GM12864 (cell line): ENCODE measurements at places on chromosomes 5 and 9.

- no peak for DNase-seq
Measured at GRCh38 chr5:133969654-133970324, 1.4 kb upstream of the C5orf15 start.

- DNase-seq: no peak
Measured at GRCh38 chr9:112642126-112642525, 75.8 kb downstream of the INIP start.

DNA sequence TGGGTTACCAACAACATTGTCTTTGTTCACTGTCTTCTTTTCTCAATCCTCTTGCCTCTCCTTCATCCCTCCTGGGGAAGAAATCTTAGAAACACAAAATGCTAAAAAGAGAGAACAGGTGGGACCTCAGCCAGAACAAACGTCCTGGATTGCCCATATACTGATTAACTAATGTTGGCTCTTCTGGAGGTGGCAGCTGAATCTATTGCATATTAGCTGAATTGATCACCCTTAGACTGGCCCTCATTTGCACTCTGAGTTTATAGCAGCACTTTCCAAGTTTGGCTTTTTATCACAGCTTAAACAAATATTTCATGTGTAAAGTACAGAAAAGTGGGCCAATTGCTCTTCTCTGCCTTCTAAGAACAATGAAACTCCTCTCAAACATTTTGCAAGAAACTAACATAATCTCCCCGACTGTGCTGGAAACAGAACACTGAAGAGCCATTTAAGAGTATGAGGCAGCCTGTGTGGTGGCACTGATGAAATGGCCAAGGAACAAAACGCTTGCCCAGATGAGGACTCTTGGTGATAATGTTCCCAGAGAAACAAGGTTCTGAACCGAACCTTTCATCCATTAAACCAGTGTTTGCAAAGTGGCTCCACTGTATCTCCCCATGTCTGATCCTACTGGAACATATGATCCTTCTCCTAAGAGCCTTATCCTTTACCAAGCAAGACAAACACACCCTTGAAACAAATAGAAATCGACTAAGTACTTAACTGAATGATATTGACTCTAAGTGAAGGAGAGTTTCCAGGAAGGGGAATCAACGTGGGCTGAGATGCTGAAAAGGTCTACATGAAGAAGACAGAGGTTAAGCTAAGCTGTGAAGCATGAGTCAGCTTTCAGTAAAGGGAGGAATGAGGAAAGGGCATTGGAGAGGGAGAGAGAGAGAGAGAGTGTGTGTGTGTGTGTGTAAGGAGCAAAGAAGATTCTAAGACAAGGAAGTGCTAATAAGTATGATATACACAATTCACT lies 83.2 kb upstream of the LIFR start:
- no peak for DNase-seq

- no peak for DNase-seq
Measured at GRCh38 chr5:135251093-135251492, 147.9 kb downstream of the MACROH2A1 start.

DNA sequence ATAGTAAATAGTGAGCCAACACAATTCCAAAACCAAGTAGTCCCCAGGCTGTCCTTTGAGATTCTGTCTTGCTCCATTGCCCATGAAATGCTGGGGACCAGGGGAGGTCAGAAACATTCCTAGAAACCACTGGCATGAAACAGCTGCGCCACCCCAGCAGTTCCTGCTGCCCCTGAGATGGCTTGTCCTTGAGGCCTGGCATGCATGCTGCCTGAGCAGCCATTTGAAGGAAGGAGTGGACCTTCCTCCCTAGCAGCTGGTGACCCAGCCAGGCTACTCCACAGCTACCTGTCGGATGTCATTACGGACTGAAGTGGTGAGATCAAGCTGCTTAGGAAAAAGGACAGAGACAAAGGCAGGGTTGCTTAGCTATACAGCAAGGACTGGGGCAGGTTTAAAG lies 260.6 kb downstream of the DENND1A start:
- no peak for DNase-seq

- DNase-seq: no peak
Measured at GRCh38 chr5:94316916-94317838, 301.2 kb downstream of the KIAA0825 start.

DNA sequence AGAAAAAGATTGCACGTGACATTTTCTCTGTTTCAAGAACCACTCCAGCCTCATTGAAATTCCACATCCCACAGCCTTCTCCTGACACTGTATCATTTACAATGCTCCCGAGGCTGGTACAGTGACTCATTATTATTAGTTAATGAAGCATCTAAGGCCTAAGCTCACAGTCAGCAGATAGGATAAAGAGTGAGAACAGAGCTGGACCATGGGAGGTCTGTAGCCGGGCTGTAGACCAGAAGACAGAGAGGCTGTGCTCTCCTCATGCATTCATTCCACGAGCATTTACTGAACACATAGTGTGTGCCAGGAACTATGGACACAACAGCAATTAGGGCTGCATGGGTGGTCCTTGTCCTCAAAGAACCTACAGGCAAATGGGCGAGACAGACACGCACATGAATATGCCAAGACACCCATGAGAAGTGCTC lies 47.3 kb upstream of the GALNT10 start:
- no peak for DNase-seq

GRCh38 chr5:181259974-181260719 lies 796 bp downstream of the TRIM52 start:
- no peak for DNase-seq

- DNase-seq: no peak
Measured at GRCh38 chr9:103377667-103378066, 382.5 kb downstream of the CYLC2 start.

DNA sequence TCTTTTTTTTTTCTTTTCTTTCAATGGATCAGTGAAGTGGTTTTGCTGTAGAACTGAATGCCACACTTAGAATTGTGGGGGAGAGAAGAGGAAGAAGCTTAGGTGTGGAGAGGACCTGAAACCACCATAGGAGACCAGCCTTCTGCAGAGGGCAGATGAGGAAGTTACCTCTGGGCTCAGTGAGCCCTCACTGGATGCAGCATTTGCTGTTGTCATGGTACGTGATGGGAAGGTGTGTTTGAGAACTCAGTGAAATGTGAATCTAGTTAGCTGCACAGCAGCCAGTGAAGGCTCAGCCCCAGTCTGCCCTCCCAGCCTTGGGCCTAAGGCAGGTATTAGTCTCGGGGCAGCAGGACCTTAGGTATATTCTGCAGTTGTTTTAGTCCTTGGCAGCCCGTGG lies 17.5 kb downstream of the CYFIP2 start:
- peak; percentile 77 for DNase-seq

- no peak for DNase-seq
Measured at GRCh38 chr5:122385286-122385685, 73.2 kb downstream of the SNCAIP start.

- DNase-seq: no peak
Measured at GRCh38 chr5:10229306-10230048, 20.2 kb downstream of the ATPSCKMT start.

- no peak for DNase-seq
Measured at GRCh38 chr5:151085517-151086041, 4.7 kb upstream of the TNIP1 start.

DNA sequence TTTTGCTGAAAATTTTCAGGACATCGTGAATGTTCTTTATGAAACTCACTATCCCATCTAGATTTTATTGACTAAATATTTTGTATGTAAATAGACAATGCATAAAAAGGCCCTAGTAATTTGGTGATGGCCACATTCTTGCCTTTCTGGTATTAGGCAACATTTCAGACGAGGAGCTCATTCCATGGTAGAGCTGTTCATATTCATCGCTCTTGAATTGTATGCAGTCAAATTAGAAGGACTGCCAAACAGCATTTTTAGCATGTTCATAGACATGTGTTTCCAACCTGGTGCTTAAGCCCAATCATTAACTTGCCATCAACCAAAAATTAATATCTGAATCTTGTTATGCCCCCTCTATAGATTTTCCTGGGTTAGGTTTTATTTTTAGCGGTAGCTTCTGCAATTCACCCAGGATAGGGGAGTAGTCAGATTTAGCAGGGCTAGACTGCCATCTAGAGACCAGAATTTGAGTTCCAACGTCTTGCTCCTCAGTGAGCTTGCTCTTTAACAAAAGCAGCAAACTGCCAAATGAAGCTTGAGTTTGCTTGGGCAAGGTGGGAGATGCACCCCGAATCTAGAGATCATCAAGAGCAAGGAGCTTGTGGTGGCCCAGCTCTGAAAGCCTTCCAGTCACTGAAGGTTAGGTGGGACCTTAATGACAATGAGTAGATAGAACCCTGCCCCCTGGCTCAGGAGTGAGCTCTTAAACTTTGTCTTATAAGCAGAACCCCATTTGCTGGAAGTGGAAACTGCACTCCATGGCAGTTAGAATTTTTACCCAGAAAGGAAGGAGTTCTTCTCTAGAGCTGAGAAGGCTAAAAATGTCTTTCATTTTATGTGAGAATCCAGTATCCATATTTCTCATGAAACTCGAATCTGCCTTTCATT lies 456.2 kb downstream of the RASEF start:
- DNase-seq: no peak

GRCh38 chr9:7996558-7996957 lies 197.0 kb upstream of the DMAC1 start:
- no peak for DNase-seq

DNA sequence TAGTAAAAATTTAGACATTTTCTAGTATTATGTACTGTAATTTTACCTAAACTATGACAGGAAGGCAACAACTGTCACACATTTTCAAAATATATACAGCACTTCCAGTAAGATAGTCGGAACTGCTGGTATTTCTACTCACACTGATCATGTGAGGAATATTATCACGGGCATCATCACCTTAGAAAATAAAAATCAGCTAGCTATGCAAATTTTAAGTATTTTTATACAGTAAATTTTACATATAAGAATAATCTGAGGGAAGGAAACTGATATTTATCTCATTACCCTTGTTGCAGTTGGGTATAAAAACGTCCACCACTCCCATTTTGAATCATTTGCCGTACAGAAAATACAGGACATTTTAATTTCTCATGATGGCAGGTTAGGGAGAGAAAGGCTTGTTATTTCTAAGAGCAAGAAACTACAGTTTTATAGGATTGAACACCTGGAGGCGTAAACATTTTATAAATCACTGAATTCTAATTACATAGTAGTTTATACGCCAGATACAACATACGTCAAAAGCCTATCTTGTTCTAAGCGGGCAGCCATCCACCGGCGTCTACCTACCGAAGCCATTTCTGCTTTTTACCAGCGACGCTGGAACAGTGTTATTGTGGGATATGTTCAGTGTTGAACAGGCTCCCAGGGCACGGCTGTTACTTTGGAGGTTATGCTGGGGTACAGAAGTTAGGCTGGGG lies 729 bp upstream of the TNPO1 start:
- DNase-seq: no peak

DNA sequence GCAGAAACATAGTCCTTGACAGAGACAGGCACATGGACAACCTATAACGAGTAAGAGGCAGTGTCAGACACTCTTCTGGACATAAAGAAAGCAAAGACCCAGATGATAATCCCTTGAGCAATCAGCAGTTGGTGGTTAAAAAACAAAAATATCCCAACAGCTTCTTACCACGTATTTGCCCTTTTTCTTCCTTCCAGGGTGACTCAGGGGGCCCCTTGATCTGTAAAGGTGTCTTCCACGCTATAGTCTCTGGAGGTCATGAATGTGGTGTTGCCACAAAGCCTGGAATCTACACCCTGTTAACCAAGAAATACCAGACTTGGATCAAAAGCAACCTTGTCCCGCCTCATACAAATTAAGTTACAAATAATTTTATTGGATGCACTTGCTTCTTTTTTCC lies 9.5 kb downstream of the GZMK start:
- DNase-seq: no peak

GRCh38 chr5:141439411-141440141 lies 9.3 kb downstream of the PCDHGA12 start:
- DNase-seq: no peak

GRCh38 chr9:136667214-136667939 lies 4.7 kb downstream of the EGFL7 start:
- no peak for DNase-seq

DNA sequence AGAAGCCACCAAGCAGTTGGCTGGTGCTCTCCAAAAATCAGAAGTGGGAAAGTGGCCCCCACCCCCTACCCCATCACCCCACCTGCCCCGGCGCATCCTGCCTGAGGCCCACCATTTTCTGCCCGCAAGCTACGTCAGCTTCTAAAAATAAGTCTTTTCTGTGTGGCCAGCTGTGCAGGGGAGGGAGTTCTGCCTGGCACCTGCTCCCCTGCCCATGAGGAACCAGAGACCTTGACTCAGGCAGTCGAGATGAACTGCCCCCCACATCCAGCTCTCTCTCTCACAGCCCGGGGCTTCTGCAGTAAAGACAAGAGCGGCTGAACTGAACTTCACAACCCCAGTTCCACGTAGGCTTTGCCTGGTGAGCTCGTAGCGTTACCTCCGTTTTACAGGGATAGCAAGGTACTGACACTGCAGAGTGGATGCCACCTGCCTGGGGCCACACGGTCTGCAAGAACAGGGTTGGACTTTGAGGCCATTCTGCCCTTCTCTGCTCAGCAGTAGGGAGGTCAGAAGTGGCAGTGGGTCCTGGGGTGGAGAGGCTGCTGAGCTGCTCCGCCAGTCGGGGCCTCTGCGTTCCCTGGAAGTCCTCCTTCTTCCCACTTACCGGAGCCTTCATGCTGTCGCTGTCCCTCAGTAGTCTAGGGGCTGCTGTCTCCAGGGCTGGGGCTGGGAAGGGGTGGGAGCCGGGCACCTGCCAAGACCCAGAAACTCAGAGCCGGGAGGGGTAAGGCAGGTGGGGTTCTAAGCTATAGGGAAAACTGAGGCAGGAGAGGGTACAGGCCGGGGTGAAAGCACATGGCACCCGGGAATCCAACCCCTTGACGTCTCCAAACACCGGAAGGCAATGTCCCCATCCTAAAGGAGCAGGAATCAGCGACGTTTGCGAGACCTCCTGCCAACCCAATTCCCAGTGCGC lies 781 bp downstream of the ST6GALNAC4 start:
- no peak for DNase-seq

DNA sequence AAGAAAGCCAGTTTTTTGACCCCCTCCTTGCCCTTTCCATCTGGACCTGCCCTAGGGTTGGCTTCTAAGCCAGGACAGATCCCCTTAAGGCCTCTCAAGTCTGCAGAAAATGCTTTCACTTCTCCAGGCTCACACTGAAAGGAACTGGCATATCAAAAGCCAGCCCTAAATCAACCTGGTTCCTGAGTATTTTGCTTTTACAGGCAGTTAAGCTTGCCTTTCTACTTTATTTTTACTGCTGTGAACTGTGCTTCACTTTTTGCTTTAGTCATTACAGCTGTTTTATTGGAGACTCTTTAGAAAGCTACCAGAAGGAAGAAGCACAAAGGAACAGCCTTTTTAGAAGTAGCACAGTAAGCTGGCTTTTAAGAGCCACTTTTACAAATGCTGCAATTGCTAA lies 5.0 kb downstream of the TARS1 start:
- no peak for DNase-seq

- no peak for DNase-seq
Measured at GRCh38 chr9:70856411-70856810, 265.0 kb downstream of the TRPM3 start.
